T-helper 17 cell (primary cell): ENCODE measurements at places on chromosomes 12 and 14.

- DNase-seq = no peak
These were observed 305.9 kb downstream of the NUAK1 start for GRCh38 chr12:105832806-105833205.

DNA sequence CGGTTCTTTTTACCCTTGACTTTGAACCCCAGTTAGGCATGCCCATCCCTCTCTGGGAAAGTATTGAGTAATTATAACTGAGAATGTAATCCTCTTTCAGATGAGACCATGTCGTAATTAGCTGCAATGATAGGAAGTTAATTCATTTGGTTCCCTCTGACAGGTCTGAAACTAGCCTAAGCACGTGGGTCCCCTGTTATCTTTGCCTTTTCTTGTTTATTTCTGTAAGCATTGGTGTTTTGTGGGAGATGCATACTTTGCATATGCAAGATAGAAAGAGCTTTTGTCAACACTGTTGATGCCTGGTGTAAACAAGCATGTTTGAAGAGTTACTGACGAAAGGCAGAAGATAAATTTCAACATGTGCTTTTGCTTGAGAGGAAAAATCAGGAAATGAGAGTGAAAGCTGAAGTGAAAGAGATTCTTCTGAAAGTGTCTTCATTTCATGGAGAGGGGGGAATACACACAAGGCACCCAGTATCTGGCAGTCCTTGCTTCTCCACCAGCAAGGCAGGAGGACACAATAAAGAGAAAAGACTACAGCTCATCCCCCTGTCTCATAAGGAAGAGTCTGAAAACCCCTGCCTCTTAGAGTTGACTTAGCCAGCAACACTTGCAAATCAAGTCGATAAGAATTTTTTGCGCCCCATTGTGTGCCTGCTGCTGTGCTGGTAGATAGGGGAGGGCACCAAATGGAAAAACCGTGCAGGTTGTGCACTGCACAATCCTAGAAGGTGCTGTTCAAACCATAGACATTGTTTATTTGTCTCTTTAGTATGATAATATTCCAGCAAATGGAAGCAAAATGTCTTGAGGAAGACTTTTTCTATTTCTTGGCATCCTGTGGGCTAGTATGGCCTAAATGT, 77.8 kb downstream of the SLC24A4 start:
- DNase-seq = no peak

GRCh38 chr14:64812412-64812811, 67.3 kb downstream of the SPTB start:
- DNase-seq = peak; percentile 32

- no peak for DNase-seq
These were observed 192.5 kb upstream of the SYT1 start for GRCh38 chr12:78672033-78672432.

DNA sequence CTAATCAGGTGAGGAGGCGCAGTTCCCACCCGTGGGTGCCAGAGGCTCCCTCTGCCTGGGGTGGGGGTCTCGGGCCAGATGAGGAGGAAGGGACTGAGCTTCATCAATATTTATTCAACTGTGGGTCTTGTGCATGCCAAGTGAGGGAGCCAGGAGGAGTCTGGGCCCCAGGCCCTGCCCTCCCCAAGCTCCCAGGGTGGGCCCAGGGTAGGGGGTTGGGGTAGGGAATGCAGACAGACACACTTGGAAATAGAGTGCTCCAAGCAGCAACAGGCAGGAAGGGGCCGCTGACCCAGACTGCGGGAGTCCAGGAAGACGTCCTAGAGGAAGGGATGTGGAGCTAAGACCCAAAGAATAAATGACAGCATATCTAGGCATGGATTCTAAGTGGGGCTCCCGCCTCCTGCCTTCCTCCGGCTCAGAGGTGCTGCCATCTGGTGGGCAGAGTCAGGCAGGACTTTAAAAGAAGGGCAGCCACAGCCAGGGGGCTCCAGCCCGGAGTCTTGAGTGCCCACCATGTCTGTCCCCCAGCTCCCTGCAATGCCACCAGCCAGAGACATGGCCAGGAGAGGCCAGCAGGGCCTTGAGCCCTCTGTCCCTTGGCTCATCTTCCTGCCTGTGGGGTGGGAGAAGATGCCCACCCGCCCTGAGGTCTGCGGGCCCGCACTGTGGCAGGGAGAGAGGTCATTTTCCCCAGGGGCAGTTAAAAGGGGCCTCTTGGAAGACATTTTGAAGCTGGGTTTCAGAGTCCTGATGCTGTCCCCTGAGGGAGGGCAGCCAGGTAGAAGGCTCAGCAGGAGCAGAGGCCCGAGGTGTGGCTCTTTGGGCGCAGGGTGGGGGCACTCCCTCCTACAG, 70.1 kb downstream of the PHETA1 start:
- peak; percentile 24 for DNase-seq

DNA sequence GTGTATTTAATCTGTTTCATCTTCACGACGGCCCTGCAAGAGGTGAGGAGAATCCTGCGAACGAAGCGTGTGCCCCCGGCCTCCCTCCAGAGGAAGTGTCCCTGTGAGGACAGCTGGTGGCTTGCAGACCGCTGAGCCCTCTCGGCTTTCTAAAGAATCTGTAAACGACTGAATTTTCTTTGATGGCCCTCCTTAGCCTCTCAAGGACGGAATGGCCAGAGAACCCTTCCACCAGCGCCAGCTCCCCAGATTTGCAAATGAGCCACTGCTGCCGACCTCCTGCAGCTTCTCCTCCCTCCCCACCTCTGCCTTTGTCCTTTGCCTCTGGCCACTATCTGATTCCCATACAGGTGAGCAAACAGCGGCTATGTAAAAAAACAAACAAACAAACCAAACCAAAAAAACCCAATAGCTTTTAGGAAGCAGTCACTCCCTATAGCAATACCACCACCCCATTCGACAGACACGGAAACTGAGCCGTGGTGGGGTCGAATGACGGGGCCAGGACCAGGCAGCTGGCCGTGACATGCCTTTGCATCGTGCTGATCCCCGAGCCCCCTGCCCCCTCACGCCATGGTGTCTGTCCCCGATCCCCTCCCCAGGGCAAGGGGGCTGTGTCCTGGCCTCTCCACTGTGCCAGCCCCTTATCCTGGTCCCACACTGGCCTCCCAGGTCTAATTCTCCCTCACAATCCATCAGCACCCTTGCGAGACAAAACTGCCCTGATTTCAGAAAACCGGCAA, 23.6 kb downstream of the RFLNA start:
- DNase-seq = no peak
